Stimulated activated CD4-positive, alpha-beta T cell treated with anti-CD3 and anti-CD28 coated beads, Interleukin-4, amount 100 ng/mL, for 24 hours (primary cell): ENCODE measurements at places on chromosomes 11 and 22.

DNA sequence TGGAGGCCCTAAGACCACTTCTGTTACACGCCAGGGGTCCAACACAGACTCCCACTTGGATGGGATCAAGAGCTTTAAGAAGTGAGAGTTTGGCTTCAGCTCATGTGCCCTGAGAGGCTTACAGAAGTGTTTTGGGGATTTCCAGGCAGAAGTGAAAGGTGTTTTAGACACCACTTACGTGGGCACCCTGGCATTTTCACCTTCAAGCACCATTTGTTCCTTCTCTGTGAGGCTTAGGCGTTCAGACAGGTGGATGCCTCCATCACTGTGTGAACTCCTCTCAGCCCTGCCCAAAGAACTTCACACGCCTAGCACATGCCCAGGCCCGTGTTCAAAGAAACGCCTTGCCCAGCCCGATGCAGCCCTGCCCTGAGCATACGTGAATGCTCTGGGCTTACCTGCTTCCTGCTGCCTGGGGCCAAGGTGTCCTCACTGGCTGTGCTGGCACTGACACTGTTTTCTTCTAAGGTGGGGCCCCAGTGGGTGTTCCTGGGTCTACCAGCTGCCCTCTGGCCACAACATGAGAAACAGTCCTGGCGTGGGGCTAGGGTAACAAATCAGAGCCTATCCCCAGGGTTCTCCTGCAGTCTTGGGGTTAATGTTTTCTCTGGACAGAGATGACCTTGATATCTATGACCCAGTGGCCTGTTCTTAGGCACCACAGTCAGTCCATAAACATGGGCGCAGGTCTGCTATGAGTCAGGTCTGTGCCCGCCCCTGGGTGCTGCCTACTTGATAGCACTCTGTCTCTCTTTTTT lies 34.0 kb downstream of the AMPD3 start:
- no peak for DNase-seq

DNA sequence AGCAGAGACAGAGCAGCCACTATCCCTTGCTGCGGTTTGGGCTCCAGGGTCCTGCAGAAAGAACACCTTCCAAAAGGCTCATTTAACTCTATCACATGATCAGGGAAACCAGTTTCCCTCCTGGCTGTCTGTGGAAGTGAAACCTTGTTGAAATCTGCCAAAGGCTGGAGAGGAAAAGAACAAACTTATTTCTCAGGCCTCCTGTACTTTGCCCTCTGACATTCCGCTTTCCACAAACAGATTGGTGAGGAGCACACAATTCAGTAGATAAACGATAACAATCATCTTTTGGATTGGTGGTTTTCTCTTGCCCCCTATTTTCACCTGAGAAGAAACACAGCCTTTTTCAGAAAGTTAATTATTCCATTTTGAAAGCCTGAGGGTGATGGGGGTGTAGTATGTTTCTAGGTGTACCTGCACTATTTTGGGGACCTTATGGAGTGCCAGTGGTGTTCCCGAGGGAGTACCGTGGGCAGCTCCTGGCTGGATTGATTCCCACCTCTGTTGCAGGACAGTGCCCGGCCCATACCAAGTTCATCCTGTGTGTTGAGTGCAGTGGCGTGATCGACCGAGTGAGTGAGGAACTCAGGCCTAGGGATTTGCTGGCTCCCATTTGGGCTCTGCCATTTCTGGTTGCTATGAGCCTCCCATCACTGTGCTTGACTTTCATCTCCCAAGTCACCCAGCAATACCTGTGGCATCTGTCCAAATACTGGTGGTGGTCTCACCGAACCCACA lies 102.0 kb downstream of the TBC1D22A start:
- no peak for DNase-seq

DNA sequence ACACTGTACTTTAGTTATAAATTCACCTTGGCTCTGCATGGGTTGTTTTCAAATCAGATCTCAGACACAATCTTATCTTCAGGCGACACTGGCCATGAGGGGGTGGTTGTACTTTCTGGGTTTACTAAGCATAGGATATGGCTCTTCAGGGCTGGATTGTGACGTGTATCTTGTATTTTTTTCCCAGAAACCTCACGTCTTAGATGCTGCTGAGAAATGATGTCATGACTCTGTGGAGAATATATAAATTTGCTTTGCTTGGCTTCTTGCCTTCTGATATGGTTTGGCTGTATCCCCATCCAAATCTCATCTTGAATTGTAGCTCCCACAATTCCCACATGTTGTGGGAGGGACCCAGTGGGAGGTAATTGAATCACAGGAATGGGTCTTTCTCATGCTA lies 82.8 kb upstream of the VSTM5 start:
- no peak for DNase-seq

- no peak for DNase-seq
Measured at GRCh38 chr11:15835788-15836411, 520.4 kb downstream of the SOX6 start.

DNA sequence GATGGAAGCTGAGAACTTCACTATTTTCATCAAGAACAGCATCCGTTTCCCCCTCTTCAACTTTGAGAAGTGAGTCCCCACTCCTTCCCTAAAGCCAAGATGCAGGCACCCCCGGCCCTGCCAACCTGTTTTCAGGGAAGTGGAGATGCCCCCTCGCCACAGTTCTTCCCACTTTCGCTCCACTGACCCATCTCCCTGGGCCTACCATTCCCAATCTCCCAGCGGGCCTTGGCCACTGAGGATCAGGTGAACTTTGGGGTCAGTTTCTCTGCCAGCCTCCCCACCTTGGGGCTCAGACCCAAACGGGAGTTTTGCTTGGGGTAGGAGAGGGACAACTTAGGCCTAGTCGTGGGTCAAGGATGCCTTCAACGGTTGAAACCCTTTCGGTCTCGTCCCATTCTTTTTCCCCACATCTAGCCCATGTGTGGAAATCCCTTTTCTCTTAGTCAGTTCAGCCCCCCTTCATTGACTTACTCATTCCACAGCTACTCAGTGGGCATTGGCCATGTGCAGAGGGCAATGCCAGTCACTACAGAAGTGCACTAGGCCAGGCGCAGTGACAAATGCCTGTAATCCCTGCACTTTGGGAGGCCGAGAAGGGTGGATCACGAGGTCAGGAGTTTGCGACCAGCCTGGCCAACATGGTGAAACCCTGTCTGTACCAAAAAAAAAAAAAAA lies 10.6 kb downstream of the P2RX3 start:
- DNase-seq: no peak

GRCh38 chr11:33723238-33723881 lies 12.9 kb downstream of the CD59 start:
- DNase-seq: no peak

DNA sequence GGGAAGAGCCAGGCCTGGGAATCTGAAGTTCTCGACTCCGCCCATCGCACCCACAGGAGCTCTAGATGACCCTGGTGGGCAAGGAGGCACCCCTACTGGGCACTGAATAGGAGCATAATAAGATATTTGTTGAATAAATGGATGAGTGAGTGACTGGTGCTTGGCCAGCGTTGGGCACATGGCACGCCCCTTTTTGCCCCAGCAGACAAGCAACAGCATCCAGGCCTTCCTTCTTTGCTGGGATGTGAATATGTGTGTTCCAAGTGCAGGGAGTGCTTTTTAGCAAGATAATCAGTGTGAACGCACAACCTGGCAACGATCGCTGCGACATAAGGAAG lies 443 bp upstream of the CELF1 start:
- no peak for DNase-seq

DNA sequence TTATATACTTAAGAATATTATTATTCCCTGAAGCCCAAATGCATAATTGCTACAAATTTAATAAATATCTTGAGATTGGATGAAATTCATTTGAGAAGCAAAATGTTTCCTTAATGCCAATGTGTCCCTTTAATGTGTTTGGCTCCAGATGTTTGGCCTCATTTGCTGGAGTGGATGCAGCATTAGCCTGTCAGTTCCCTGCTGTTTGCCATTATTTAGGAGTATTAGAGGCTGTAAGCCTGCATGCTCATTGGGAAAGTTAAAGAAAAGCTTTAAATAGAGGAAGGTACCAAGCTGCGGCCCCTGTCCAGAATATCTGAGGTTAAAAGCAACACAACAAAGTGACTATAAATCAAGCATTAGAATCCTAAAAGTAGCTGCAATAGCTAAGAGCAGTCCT lies 54.8 kb upstream of the PITPNB start:
- DNase-seq: no peak

DNA sequence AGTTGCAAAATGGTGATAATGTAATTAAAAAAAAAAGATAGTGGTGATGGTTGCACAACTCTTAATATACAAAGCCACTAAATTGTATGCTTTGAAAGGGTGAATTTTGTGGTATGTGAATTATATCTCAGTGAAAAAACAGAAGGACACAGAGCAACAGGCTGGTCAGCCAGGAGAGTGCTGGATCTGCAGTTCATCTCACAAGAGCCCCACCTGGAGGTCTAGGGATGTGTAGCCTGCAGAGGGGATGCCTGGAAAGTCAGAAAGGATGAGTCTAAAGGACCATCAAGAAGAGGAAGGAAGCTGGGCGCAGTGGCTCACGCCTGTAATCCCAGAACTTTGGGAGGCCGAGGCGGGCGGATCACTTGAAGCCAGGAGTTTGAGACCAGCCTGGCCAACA lies 9.0 kb downstream of the POLR3H start:
- DNase-seq: no peak

DNA sequence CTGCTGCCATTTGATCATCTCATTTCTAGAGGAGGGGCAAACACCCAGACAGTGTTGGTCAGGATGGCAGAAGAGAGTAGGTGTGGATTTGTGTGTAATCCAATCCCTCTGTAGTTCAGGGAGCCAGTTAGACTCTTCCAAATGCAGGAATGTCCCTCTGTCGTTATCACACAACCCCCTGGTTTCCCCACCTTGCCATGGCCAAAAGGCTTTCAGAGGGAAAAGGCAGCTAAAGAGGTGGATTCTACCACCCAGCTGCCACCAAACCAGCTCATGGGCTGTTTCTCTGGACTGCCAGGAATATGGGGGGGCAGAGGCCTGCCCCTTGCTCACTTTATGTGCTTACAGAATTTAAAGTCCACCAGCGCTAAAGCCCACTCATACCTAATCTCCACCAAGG lies 18.1 kb downstream of the TSKU start:
- no peak for DNase-seq

GRCh38 chr11:60512651-60513225 lies 2.5 kb upstream of the MS4A13 start:
- DNase-seq: no peak

GRCh38 chr11:74008373-74009229 lies at the start of gene UCP3:
Gene UCP3, minus strand, starts transcription at chr11:74009085. Its CDS starts 2,043 bp downstream, at chr11:74007042.
- no peak for DNase-seq

DNA sequence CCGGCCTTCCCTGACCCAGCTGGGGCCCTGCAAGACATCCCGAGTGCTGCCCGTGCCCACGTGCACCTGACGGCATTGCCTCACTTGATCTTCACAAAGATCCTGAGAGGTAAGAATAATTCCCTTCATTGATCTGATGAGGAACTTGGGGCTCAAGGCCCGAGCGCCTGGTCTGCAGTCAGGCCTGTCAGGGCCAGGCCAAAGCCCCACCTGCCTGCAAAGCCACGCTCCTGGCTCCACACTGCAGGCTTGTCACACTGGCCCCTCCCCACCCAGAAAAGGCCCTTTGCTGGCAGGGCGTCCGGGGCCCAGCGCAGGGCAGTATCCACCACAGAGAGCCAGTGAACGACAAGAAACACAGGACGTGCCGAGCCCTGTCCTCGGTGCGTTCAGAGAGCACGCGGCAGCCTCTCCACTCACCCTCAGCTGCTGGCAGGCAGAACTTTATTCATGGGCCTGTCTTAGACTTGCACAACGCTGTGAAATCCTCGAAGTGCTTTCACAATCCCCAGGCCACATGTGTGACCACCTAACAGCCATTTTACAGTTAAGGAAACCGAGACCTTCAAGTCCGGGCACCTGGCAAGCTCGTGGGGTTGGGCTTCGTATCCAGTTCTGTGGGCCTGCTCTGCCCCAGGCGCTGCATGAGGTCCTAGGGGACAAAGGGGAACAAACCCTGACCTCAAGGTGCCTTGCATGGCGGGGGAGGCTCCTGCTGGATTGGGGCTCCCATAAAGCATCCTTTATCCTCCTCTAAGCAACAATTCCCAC lies 14.8 kb downstream of the KIAA0930 start:
- no peak for DNase-seq

DNA sequence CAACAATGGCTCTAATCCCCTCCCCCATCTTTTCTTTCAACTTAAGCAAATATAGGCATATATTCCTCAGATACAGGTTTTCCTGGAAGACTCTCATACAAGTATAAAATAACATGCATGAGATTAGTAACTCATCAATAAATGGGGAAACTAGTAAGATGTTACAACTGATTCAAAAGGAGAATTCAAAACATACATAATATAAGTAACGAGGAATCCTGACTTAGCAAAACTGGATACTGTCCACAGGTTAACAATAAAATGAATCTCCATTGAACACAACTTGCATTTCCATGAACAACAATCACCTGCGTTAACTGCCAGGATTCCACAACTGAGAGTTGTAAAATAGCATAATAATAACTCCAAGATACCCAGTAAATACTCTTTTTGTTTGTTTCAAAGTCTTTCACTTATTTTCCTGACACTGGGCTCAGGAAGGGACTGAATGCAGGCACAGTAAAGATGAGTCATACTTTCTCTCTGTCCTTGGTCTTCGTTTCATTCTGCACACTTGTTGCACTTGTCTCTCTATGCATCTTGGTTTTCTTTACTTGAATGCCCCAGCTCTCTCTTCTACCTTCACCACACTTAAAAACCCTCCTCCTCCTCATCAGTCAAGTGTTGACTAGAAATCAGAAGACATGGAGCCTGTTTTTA lies 8.1 kb downstream of the APIP start:
- no peak for DNase-seq

DNA sequence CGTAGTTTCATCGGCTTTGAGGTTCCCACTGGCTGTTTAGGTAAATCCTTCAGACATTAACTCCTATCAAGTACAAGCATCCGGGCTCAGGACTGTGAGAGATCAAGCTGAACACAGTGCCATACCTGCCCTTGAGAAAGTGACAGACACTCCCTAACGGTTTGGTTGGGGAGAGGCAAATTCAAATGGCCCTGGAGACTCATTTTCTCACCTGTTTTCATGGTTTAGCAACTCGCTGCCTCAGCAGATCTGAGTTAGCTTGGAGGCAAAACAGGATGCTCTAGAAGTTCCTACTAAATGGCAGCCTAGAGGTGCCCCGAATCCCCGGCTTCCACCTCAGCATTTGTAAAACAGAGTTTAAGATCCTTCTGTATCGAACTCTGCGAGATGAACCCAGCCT lies 3.6 kb upstream of the FBXO3 start:
- DNase-seq: no peak

DNA sequence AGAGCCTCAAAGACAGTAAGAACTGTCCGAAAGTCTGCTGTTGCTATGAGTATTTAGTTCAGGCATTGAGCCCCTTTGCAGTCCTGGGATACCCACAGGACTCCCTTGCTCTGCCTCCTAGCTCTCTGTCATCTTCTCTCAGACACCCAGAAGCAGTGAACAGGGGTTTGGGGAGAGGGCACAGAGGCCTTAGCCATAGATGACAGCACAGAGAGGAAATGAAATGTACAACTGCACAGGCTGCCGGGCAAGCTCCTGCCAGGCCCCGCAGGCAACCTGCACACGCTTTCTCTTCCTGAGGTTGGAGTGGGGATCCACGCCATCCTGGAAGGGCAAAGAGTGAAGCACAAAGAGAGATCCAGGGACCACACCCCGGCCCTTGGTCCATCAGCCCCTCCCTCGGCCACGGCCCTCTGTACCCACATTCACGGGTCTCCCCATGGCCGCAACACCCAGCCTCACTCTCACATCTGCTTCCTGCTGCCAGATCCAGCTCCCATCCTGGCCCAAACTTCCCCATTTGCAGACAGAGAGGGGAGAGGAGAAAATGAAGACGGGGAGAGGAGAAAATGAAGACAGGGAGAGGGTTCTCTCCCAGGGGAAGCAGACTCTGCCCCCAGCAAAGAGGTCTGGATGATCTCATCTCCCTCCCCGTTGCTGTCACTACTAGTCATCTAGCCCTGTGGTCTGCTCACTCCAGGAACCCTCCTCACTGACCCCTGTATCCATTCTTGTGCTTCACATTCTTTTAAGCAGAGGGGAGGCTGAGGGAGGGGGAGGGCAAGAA lies 40.7 kb downstream of the CD6 start:
- no peak for DNase-seq
